CD4-positive, alpha-beta T cell (primary cell): ENCODE measurements at places on chromosomes 7 and 10.

DNA sequence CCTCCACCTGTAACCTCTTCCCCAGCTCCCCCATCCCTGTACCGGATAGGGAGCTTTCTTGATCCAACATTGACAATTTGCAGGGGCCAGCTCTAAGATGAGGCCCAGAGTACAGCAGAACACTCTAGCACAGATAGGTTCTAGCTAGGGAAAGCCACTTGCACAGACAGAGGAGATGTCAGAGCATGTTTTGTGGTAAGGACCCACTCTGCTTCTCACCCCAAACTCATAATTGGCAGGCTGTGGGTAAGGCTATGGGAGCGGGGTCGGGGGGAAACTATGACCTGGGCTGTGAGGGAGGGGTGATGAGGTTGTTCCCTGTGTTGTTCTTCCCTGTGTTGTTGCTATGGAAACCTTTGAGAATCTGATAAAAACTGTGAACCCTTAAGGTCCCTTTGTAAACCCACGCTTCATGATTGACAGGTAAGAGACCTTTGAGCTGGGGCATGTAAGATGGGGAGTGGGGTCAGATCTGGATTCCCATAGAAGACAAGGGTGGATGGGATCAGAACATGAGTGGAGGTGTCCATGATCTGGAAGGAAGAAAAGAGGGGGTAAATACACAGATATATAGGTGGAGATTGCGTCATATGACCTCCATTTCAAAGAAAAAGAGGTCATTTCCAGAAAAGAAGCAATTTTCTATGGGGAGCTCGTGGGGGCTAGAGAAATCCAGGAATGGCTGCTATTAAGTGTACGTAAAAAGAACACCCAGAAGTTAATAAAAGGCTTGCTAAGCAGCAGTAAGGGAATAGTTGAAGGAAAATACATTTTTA is 4.0 kb downstream of the CALD1 start:
- no peaks in the 10 kb centered on the region for H3K4me1 ChIP-seq
- no peak overlapping the region for H3K27ac ChIP-seq
- no peak overlapping the region for H3K4me3 ChIP-seq
- no peaks in the 10 kb centered on the region for H3K36me3 ChIP-seq
- no peak for DNase-seq

DNA sequence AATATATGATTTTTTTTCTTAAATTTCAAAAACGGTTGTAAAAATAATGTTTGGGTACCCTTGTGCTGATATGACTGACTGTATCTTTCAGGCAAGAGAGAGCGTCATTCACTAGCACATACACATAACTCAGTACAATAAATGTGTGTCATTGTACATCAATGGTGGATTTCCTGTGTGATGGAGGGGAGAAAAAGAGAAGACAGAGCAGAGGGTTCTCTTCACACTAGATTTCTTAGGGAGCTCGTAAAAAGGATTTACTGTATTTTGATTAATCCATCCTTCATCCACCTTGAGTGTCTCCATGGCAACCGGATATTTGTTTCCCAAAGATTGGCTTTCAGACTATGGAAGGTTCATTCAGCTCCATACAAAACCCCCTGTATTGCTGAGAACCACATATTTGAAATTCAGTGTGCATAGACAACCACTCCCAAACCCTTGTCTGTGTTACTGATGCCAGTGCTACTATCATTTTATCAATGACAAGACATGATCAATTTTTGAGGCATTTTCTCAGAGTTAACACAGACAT is 150.6 kb downstream of the AKR1D1 start:
- no peaks in the 10 kb centered on the region for H3K27me3 ChIP-seq
- no peak overlapping the region for H3K4me3 ChIP-seq
- H3K4me1 ChIP-seq: no peaks in the 10 kb centered on the region

GRCh38 chr10:132120734-132121510 is 55.2 kb downstream of the JAKMIP3 start:
- no peaks in the 10 kb centered on the region for H3K36me3 ChIP-seq
- no peaks in the 10 kb centered on the region for H3K4me1 ChIP-seq
- no peaks in the 10 kb centered on the region for H3K27me3 ChIP-seq
- H3K27ac ChIP-seq: no peak overlapping the region

- no peaks in the 10 kb centered on the region for H3K4me1 ChIP-seq
- H3K36me3 ChIP-seq: no peaks in the 10 kb centered on the region
- no peak overlapping the region for H3K27ac ChIP-seq
- DNase-seq: no peak
- H3K27me3 ChIP-seq: no peaks in the 10 kb centered on the region
Observed at GRCh38 chr7:69860486-69860885, 262.2 kb downstream of the AUTS2 start.

- H3K27ac ChIP-seq: no peak overlapping the region
- H3K4me1 ChIP-seq: peaks cover 12% of the 10 kb centered on the region
- no peaks in the 10 kb centered on the region for H3K36me3 ChIP-seq
- H3K27me3 ChIP-seq: peaks cover 2% of the 10 kb centered on the region
- no peak overlapping the region for H3K4me3 ChIP-seq
Observed at GRCh38 chr10:73649876-73650536, 5.8 kb downstream of the SYNPO2L start.

DNA sequence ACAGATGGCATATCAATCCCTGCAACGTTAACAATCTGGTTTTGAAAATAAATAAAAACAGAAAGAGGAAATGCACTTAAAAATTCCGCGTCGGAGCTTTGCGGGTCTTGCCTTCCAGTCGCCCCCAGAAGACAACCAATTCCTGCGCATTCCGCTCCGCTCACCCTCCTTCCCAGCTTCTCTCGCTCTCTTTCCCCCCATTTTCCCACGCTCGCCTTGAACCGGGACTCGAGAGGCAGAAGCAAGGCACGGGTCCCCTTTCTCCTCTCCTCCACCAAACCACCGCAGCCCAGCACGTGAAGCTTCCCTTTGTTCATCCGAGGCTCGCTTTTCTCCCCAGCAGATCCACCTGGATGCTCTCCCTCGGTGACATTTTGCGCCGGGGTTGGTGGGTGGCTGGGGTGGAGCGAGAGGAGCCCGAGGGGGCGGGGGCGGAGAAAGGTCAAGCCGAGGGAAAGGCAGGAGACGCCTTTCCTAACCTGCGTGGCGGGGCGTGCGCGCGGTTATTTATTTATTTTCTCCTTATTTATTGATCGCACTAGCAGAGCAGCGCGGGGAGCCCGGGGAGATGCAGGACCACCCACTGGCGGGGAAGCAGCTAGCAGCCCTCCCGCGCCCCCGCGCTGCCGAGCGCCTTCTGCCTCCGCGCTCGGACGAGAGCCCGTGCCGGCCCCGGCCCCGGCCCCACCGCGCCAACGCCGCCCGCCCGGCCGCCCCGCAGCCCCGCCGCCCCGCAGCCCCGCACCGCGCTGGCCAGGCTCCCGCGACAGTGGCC is at the start of gene KCND2:
Gene KCND2 (plus strand): TSS at position 475 of the 775 bp plus-strand sequence.
- peaks cover 11% of the 10 kb centered on the region for H3K27me3 ChIP-seq
- no peaks in the 10 kb centered on the region for H3K36me3 ChIP-seq
- no peaks in the 10 kb centered on the region for H3K4me1 ChIP-seq

DNA sequence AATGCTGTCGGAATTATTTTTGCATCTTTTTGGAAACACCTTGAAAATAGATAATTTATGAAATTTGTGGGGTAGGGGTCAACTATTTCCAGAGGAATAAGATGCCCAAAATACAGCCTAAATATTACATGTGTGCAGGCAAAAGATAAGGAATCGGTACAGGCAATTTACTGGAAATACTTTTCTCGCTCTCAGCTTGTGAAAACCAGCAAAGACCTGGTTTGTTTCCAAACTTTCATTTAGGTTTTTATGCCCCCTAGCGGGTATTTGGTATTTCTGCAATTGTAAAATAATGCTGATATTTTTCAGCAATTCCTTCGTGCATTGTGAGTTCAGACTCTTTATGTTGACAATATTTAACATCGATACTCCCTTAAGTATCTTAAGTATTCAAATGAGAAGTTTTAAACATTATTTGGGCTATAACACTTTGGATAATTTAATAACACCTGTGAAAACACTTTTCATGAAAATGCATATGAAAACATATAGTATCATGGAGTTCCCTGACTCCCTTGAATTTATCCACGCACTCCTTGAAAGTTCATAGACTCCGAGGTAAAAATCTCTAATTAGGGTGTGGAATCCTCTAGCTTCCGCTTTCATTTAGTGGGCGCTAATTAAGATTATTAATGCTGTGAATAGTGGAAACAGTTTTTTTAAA is 132.4 kb downstream of the TSPAN12 start:
- H3K4me3 ChIP-seq: no peak overlapping the region
- no peak for DNase-seq
- H3K36me3 ChIP-seq: no peaks in the 10 kb centered on the region
